ENCODE measurements at places on chromosomes 1 and 21.

GRCh38 chr1:38962113-38962512, 20.5 kb upstream of the RHBDL2 start:
- DNase-seq, result peak; percentile 62

- no peak for DNase-seq
Observed at GRCh38 chr1:47629201-47629600, 191.4 kb downstream of the FOXD2 start.

- DNase-seq, result no peak
Observed at GRCh38 chr1:33317946-33318345, 3.0 kb downstream of the A3GALT2 start.

GRCh38 chr1:48214820-48215219, 7.7 kb upstream of the SLC5A9 start:
- DNase-seq, result no peak

- DNase-seq, result peak; percentile 33
Observed at GRCh38 chr1:30083800-30084464, 639.5 kb downstream of the MATN1 start.

DNA sequence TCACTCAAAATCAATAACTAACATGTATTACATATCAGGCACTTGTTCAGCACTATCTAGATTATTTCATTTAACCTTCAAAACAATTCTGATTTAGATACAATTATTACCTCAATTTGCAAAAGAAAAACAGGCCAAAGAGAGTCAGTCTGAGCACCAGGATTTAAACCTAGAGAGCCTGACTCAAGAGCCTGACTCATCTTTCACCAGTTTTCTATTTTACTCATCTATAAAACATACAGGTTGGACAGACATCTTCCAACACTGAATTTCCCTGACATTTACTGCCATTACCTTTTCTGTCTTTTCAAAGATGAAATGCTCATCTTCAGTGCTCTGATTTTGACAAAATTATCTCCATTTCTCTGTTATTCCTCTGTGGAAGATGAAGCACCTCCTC, 116.5 kb downstream of the MRPL39 start:
- no peak for DNase-seq

GRCh38 chr1:225653463-225654276, 747 bp upstream of the ENAH start:
- DNase-seq, result peak; percentile 75

GRCh38 chr1:214880956-214881355, 201.6 kb upstream of the KCNK2 start:
- DNase-seq, result no peak

GRCh38 chr1:204544321-204544720, 28.1 kb downstream of the MDM4 start:
- DNase-seq, result peak; percentile 21

DNA sequence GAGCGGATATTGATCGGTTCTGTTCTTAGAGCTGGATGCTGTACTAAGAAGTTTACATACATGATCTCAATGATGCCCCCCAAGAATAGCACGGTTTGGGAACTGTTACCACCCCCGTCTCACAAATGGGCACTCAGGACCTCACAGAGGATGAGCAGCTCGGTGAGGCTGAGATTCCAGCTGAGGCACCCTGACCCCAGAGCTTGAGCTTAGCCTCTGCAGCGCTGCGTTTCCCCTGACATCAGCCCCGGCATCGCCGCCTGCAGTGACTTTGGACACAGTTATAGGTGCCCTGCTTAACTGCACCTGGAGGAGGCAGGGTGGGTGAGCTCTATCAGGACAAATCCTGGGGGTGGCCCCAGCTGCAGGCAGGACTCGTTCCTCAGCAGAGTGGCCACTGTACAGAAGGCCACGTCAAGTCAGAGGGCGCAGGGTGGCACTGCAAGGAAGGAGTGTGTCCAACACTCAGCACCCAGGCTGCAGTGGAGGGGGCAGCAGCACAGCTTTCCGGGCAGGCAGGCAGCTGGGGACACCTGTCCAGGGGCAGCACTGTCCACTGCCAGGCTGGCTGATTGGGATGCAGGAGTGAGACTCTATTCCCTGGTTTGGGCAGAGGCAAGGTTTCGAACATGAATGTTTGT, 65.8 kb upstream of the ABCG1 start:
- no peak for DNase-seq

GRCh38 chr1:218848009-218848408, 325.7 kb upstream of the LYPLAL1 start:
- peak; percentile 62 for DNase-seq

DNA sequence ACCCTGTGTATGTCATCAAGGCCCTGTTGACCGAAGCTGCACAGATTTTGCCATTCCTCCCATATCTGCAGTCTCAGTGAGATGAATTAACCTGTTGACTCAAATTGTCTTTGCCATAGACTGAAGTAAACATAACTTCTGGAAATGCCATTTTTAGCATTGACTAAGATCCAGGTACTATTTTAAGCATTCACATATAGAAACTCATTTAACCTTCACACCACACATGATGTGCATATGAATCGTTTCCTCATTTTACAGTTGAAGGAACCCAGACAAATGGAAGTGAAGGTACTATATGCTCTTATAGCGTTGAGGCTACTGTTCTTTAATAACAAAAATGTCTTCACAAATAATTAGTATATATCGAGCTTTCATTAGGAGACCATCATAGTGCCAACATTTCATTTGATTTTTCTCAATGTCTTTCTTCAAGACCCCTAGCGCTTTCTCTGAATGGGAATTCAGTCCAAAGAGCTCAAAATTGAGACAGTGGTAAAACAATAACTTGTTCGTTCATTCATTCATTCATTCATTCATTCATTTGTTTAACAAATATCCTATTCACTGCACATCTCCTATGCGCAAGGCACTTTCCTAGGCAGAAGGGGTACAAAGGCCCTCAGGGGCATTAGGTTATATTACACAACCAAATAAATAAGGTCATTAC, 444.7 kb downstream of the ADGRL2 start:
- no peak for DNase-seq

GRCh38 chr1:154404511-154404931, 622 bp upstream of the IL6R start:
- DNase-seq, result no peak

GRCh38 chr1:12166834-12167492, at the start of gene TNFRSF1B:
TNFRSF1B (plus strand) TSS chr1:12166991; CDS start chr1:12167092, 101 bp downstream.
- peak; percentile 31 for DNase-seq

GRCh38 chr1:209030454-209031167, 552.9 kb upstream of the CAMK1G start:
- no peak for DNase-seq

DNA sequence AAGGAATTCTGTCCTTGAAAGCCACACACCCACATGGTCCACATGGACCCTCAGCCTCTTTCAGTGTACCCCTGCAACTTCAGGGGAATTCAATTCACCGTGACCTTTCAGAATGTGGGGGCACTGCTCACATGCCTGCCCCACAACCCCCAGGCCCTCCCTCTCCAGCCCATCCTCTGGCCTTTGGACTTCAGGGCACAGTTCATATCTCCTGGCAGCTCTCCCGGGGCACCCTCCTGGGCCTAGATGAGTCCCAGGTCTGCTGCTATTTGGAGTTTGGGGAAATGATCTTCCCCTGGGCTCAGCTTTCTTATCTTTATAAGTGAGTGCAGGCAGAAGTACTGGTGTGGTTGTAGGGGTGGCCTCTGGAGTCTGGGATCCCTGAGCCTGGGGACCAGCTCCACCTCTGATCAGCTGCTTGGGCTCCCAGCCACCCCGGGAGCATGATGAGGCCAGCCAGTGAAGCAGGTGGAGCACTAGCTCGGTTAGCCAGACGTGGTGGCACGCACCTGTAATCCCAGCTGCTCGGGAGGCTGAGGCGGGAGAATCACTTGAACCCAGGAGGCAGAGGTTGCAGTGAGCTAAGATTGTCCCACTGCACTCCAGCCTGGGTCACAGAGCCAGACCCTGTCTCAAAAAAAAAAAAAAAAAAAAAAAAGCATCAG, 15.8 kb downstream of the C1orf167 start:
- DNase-seq, result no peak

Measured in fibroblast of gingiva (primary cell).